Activated CD4-positive, alpha-beta T cell treated with anti-CD3 and anti-CD28 coated beads, Interleukin-2, amount 50 U/mL, for 16 hours (primary cell): ENCODE measurements at places on chromosomes 7 and 10.

GRCh38 chr10:3482200-3482993 is 302.6 kb downstream of the KLF6 start:
- DNase-seq = no peak

GRCh38 chr10:101967119-101967518 is 88.9 kb downstream of the ARMH3 start:
- no peak for DNase-seq

GRCh38 chr10:121834757-121835156 is 93.1 kb downstream of the ATE1 start:
- DNase-seq = no peak

DNA sequence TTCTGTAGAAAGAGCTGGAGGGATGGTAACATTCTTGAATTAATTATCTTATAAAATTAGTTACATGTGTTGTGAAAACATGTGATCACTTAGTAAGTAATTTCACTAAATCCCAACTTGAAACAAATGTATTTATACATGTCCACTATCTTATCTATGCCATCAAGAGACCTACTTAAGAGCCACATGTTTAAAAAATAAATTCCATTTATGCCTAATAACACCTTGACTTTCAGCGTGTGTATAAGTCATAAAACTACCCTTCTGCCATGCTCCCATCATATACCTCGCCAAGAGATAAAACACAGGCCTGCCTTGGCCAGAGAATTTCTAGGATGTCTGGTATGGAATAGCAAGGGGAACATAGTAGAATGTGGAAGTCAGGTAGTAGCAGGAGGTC is 37.3 kb downstream of the LIPJ start:
- DNase-seq = no peak

DNA sequence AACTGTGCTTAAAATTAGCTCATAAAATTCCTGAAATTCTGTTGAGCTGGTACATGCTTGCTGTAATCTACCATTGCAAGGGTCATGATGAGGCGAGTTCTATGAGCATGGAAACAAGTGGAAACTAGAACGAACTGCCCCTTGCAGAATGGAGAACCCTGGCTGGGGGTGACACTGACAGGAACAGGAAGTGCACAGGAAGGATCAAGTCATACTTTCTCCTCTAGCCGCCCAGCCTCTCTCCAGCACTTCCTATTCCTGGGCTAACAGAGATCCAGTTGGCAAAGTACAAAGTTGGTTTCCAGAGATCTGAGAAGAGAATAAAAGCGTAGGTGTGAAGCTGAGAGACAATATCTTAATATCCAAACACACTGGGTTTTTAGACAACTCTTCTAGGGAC is 414.2 kb upstream of the PODXL start:
- DNase-seq = no peak

GRCh38 chr7:74462707-74463100 is 9.0 kb downstream of the GTF2IRD1 start:
- DNase-seq = no peak

DNA sequence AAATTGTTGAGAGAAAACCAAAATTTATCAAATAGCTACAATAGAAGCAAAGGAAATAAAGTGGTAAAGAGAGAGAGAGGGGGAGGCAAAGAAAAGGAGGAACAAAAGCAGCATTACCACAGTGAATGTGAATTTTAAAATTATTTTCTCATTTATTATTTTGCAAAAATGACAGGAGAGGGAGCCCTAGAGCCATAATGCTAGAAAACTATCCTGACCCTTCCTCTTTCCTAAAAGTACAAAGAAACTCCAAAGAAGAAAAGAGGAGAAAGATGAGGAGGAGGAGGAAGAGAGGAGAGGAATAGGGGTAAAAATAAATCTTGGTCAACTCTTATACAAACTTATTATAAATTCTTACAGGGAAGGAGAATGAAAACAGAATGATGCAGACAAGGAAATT is 921.5 kb downstream of the NRG3 start:
- no peak for DNase-seq

- no peak for DNase-seq
These were observed 184.6 kb downstream of the ARHGAP12 start for GRCh38 chr10:31744025-31744424.

- no peak for DNase-seq
These were observed 516.1 kb upstream of the MGMT start for GRCh38 chr10:128950916-128951275.
